Renal cortex interstitium (tissue), 15 donors: ENCODE measurements at places on chromosomes 11 and 22. TPM values are rescaled to one million over a fixed set of nuclear protein-coding genes. Genes with fewer than 3 reads are reported as not detected.
A peak's percentile ranks its signal among the peaks of the same experiment; 100 is the strongest.

DNA sequence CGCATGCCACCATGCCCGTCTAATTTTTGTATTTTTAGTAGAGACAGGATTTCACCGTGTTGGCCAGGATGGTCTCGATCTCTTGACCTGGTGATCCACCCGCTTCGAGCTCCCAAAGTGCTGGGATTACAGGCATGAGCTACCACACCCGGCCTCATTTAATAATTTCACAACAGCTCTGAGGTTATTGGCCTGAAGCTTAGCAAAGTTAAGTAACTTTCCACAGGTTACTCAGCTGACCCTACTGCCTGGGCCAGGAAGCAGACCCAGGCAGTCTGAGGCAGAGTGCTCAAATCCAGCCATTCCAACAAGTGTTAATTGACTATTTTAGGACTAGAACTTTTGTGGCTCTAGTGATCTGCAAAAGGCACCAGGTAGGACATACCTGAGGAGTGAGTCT is 52.2 kb upstream of the L3MBTL2 start:
- DNase-seq: no peak

GRCh38 chr22:42972649-42973535 is 42.1 kb downstream of the PACSIN2 start:
- DNase-seq: no peak

GRCh38 chr11:39365809-39366436 is 2093.5 kb downstream of the LRRC4C start:
- no peak for DNase-seq

DNA sequence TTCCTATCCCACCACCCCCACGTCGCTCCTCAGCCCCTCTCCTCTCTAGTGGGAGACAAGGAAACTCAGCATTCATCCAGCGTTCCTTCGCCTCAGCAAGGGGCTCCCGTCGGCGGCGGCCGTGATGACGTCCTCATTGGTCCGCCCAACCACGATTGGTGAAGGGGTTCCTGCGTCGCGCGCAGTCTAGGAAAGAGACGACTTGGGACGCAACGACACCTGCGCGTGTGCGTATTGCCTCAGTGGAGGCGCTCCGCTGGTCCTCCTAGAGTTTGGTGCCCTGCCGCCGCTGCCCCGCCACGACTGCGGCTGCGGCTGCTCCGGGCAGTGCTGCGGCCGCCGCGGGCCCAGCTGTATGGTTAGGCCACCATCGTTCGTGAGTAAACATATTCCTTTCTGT is 56.6 kb downstream of the CCDC81 start:
- no peak for DNase-seq

- DNase-seq: no peak
These were observed 91.2 kb downstream of the TEAD1 start for GRCh38 chr11:12765428-12765827.

DNA sequence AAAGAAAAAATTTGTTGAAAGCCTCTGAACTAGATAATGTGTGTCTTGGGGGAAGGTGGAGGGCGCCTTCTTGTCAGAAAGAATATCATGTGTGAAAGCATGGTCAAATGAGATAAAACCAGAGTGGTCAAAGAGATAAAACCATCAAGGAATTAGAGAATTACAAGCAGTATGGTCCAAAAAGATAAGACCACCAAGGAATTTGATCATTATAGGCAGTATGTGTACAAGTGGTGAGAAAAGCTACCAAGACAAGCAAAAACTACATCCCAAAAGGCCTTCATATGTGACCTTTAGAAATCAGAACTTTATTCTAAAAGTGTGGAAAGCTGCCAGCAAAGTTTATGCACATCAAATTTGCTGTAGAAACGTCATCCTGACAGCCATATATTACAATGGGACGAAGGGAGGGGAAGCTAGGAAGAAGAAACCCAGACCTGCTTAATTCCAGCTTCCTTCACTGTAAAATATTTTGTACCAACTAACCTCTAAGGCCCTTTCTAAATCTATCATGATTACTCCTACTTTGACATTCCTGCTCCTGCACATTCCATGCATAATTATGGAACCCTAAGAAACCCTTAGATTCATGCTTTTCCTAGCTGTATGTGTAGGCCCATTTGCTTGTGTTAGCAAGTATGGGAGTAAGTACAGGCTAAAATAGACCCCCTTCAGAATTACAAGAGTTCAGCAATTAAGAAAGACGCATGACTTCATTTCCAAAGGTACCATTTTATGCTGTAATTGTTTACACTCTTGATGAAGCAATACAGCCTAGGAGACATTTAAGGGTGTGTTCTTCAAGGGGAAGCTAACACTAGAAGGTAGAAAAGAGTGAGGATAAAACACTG is 51.6 kb downstream of the LGR4 start:
- DNase-seq: no peak

- no peak for DNase-seq
These were observed 7.7 kb downstream of the YWHAH start for GRCh38 chr22:31952094-31952401.

GRCh38 chr11:46686886-46687795 is 13.3 kb downstream of the ARHGAP1 start:
- DNase-seq: no peak

- no peak for DNase-seq
These were observed 686.2 kb downstream of the OPCML start for GRCh38 chr11:132846075-132846474.

- DNase-seq: no peak
These were observed 84.4 kb downstream of the RPL27A start for GRCh38 chr11:8766988-8767374.

DNA sequence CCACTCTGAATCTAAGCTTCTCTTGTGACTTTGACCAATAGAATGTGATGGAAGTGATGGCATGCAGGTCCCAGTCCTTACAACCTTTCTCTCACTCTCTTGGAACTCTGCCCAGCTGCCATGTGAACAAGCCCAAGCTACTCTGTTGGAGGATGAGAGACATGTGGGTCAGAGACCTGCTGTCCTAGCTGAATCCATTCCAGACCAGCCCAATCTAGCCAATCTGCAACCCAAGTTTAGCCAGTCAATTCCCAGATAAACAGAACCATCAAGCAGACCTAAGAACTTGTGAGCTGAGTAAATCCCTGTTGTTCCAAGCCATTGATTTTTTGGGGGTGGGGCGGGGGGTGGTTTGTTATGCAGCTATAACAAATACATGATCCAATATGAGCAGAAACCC is 69.2 kb upstream of the GRK3 start:
- no peak for DNase-seq

DNA sequence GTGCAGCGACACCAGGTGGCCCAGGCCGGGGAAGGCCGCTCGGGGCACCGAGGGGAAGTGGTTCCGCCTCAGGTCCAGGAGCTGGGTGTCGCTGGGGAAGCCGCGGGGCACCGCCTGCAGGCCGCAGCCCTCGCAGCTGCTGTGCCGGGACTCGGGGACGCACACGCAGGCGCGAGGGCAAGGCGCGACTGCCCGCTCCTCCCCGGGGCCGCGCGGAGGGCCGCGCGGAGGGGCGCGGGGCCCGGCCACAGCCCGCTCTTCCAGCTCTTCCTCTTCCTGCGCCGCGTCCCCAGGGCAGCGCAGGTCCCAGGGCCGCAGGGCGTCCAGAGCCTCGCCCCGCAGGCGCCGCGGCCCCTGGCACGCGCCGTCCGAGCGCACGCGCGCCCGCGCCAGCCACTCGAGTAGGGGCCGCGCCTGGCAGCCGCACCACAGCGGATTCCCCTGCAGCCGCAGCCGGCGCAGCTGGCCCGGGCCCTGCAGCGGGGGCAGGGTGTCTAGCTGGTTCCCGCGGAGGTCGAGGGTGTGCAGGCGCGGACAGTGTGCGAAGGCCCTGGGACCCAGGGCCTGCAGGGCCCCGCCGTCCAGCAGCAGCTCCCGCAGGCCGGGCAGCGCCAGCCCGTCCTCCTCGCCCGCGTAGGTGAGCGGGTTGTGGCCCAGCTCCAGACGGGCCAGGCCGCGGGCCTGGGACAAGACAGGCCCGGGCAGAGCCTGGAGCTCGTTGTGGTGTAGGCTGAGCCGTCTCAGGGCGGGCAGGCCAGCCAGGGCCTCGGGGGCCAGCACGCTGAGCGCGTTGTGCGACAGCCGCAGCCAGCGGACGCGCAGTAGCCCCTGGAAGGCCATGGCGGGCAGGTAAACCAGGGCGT is 2.8 kb downstream of the CHADL start:
- peak; percentile 49 for DNase-seq

DNA sequence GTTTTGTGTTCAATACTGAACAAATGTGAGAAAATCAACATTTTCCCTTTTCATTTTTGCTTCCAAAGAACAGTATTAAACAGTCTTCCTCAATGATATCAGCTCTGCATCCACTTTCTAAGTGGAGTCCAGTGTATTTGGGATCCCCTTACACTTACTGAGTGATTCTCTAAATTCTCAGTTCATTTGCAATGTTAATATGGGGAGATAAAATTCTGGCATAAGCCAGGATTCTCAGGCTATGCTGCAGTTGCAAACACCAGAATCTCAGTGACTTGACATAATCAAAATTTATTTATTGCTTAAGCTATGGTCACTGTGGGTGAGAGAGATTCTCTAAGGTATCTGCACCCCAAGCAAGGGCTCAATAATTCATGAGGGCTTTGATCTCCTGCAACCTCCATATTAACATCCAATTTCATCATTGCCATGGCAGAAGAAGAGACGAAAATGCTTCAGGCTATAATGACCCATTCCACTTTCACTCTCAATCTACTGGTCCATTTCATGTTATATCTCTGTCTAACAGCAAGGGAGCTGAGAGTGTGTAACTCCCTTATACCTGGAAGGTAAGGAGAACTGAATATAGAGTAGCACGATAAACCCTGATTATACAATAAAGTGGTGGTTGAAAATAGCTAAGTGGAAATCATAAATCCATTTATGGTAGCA is 64.1 kb upstream of the CARD18 start:
- DNase-seq: no peak

Gene OR2AT4
- 0.03 TPM for polyA plus RNA-seq

Gene SCARF2
- polyA plus RNA-seq: 22.5 TPM

Gene NEFH
- 8.4 TPM for polyA plus RNA-seq

Gene NXPE1
- not detected for polyA plus RNA-seq

Gene GRM5
- polyA plus RNA-seq: 0.12 TPM

Gene TREH
- 0.90 TPM for polyA plus RNA-seq

Gene BCO2
- 6.3 TPM for polyA plus RNA-seq

Gene GAS2L1
- polyA plus RNA-seq: 9.1 TPM

Gene PKNOX2
- polyA plus RNA-seq: 14.6 TPM
